Thoracic aorta endothelial cell (primary cell): ENCODE measurements at places on chromosomes 16 and 17. TPM values are rescaled to one million over a fixed set of nuclear protein-coding genes. Genes with fewer than 3 reads are reported as not detected.

The RNF213 gene
- total RNA-seq, result 136 and 185 TPM in 2 replicates

The FN3KRP gene
- total RNA-seq, result 17.8 and 21.8 TPM in 2 replicates

The JPH3 gene
- 0.13 TPM in 1 of 2 replicates, not detected in the other for total RNA-seq

The CCR7 gene
- not detected in 2 replicates for total RNA-seq

The C17orf100 gene
- 0.22 and 0.53 TPM in 2 replicates for total RNA-seq

The OMG gene
- 0.13 TPM in 1 of 2 replicates, not detected in the other for total RNA-seq

The KRT33B gene
- total RNA-seq, result not detected in 2 replicates

The C17orf107 gene
- total RNA-seq, result 0.50 and 0.80 TPM in 2 replicates

The ENPP7 gene
- total RNA-seq, result not detected in 2 replicates

The CLEC19A gene
- not detected in 2 replicates for total RNA-seq

The TVP23A gene
- total RNA-seq, result not detected in 2 replicates

The ATXN7L3 gene
- 48.7 and 51.0 TPM in 2 replicates for total RNA-seq
